ENCODE measurements at places on chromosomes 2 and 18.

DNA sequence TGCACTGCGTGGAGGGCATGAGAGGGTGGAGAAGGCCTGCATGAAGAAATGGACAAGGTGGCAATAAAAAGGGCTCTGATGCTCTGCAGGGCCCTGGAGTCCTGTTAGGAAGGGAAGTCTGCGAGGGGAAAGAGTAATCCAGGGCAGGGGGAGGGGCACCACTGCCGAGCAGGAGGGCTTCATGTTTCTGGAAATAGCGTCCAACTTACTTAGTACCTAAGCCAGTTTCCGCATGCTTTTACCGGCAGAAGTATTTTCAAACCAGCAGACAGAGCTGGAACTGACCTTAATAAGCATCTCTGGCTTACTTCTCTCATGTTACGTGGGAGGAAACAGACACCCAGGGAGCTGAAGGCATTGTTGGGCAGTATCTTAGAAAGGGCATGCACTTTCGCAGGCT, 156.7 kb downstream of the GALNT14 start:
- no peak for DNase-seq

DNA sequence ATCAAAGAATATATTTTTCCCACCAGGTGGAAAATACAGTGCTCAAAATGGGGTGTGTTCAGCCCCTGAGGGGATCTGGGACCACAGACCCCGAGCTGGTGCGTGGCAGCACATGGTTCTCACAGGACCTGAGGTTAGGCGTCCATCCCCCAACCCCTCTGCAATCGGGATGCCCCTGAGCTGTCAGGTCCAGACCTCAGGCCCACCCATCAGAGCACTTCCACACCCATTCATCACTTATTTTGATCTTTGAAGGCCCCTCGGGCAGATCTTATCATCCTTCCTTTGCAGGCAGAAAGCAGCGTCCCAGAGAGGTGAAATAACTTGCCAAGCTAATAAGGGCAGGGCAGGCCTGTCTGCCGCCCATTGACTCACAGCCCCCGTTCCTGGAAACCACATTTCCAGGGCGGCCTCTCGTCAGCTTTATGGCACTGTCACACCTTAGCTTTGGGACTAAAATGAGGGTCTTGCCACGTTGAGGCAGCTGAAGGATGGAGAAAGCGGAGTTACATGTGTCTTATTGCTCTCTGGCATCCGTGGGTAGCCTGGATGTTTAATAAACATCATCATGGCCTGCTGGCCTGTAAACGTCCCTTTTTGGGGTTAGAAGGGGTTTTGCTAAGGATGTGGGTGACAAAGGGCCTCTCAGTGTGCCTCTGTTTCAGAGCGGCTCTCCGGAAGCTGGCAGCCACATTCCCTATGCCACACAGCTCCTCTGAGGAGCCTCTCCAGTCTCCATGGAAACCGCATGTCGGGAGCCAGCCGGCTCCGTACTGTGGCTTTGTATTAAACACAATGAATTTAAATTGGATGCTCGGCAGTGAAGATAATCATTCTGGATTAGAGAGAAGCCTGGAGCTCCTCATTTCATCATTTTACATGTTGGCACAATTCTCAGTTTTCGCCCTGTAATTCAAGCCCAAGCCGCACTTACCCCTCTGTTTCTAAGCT, 58.3 kb upstream of the MAPRE3 start:
- DNase-seq, result no peak

GRCh38 chr2:112257575-112257974, 2.7 kb upstream of the ZC3H8 start:
- DNase-seq, result no peak

GRCh38 chr2:57892920-57893319, 153.7 kb upstream of the VRK2 start:
- no peak for DNase-seq

DNA sequence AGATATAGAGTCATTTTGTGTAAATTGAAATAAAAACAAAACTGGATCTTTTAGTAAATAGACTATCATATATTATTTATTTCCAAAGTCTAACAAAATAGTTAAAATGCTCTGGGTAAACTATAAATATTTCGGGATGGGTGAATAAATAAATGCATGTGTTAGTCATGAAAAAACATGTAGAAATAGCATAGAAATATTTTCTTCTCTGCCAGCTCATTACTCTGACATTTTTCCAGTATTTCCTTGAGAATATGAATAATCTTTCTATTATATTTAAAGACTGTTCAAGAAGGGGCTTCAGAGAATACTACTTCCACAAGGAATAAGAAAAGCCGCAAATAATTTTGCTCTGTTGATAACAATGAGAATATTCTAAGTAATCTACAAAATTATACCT, 880.4 kb downstream of the TRIB2 start:
- DNase-seq, result no peak

- DNase-seq, result peak; percentile 24
These were observed 12.7 kb downstream of the OLA1 start for GRCh38 chr2:174235680-174236079.

GRCh38 chr18:2797951-2798350, 48.9 kb upstream of the EMILIN2 start:
- DNase-seq, result no peak

DNA sequence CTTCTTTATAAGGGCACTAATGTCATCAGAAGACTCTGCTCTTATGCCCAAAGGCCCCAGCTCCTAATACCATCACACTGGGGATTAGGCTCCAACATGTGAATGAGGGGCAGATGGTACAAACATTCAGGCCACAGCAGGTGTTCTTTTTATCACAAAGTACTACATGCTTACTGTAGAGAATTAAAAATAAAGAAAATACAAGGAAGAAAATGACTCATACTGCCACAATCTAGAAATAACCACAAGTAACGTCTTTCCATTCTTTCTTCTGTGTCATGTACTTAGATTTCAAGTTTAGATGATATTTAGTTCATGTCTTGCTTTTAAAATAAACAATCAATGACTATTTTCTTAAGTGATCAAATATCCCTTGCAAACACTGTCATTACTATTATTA, 100.3 kb upstream of the NEDD4L start:
- DNase-seq, result peak; percentile 27

DNA sequence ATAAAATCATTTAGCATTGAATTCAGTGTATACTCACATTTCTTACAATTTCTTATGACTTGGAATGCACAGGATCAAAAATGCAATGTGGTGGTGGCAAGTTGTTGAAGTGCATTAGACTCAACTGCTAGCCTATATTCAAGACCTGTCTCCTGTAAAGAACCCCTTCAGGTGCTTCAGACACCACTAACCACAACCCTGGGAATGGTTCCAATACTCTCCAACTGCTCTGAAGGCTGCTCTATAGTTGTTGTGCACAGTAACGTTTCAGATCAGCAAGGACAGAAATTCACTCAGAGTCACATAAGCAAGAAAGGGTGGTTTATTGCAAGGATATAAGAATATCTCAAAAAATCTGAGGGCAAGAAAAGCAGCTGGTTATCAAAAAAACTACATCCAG, 6.5 kb downstream of the GKN1 start:
- no peak for DNase-seq

Data from AG08395 (cell line).